ENCODE measurements at places on chromosomes 1 and 21.

DNA sequence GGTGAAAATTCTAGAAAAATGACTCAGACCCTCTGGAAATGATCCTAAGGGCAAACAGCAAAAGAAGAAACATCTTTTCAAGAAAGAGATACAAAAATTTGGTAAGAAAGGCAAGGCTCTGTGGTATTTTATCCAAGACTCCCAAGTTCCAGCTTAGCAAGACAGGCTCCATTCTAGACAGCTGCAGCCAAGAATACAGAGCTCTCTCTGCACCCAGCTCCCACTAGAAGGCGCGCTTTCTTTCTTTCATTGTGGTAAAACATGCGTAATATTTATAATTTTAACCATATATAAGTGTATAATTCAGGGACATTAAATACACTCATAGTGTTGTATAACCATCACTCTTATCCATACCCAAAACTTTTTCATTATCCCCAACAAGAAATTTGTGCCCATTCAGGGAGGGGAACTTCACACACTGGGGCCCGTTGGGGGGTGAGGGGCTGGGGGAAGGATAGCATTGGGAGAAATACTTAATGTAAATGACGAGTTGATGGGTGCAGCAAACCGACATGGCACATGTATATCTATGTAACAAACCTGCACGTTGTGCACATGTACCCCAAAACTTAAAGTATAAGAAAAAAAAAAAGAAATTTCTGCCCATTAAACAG is 2.2 kb upstream of the HFM1 start:
- DNase-seq: no peak

DNA sequence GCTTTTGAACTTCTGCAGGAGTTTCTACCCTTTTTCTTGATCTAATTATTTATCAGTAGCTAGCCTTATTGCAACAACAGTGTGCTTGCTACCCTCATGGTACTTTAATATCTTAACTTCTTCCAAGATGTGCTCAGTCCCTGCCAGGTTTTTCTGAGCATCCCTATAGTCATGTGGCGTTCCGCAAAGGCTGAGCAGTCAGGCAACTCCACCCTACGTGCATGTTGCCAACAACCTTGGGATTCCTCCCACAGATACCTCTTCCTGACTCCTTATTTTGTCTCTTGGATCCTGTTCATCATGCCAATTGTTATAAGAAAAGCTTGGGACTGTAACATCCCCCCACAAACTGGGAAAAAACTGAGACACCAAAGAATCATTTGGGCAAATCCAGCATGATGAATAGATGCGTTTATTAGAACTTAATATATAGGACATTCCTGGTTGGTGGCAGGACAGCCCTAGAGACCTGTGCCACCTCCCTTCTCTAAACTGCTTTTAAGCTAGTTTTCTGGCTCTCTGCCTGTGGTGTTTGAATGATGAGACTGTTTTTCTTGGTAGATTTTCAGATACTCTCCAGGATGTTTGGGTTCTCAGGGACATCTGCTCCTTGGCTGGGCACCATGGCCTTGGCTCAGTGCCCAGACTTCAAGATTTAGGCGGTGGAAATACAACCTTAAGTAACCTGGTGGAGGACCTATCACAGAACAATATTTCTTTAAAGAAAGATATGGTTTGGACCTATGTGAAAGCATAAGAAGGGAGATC is 27.1 kb upstream of the KCTD3 start:
- DNase-seq: peak; percentile 23

DNA sequence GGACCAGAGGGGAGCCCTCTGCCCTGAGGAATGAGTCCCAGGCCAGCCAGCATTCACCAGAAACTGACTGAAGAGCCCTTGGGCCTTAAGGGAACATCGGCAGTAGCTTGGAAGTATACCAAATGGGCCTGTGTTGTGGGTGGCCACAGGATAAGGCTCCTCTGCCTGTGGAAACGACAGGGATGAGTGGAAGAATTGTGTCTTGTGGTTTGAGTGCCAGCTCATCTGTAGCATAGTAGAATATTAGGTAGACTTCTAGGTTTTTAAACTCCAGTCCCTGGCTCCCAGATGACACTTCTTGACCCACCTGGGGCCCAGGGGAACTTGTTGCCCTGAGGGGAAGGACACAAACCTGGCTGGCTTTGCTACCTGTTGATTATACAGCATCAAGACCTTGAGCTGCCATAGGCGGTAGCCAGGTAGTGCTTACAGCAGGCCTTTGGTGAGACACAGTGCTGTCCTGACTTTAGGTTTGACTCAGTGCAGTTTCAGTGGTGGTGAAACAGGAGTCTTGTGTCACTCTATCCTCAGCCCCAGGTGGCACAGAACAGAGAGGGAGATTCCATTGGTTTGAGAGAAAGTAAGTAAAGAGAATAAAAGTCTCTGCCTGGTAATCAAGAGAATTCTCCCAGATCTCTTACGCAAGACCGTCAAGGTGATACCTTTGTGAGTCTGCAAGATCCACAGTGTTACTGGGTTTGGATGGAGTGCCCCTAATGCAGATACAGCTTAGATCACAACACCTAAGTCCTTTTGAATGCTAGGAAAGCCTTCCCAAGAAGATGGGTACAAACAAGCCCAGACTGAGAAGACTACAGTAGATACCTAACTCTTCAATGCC is 50.2 kb downstream of the RABGAP1L start:
- DNase-seq: no peak

DNA sequence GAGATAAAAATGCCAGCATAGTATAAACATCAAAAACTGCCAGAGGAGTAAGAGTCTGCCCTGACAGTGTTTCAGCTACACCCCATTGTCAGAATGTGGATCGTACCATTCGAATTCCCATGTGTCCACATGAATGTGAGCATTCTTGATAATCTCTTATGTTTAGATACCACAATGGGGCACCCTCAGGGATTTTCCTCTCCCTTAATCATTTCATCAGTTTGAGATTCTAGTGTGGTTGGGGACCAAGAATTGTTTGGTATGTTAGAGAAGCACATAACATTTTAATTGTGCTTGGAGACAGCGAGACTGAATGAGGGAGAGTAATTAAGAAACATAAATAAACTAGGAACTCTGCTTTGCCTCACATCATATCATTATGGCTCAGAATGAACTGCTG is 120.2 kb downstream of the ZC3H11B start:
- no peak for DNase-seq

DNA sequence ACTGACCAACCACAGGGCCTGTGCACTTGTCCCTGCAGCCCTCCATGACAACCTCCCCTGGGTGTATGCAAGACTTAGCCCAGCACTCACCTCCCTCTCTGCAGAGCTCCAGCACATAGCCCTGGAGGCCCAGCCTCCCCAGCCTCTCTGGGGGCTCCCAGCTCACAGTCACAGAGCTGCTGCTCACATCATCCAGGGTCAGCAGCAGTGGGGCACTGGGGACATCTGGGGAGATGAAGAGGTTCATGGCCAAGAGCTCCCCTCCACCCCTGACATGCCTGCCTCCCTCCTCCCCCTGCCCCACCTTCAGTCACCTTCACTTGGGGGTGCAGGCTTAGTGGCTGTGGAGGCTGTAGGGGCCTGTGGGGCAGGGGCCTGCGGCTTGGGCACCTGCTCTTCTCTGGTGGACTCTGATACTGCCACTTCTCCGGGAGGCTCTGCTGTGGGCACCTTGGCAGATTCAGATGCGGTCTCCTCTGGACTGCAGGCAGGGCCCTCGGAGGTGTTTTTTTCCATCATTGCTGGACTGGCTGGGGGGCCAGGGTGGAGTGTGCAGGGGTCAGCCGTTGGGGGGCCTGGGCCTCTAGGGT is at the start of gene MYBPH:
MYBPH (minus strand) TSS at position 590 of the 590 bp plus-strand sequence; CDS start at position 519, 71 bp downstream.
- DNase-seq: no peak

DNA sequence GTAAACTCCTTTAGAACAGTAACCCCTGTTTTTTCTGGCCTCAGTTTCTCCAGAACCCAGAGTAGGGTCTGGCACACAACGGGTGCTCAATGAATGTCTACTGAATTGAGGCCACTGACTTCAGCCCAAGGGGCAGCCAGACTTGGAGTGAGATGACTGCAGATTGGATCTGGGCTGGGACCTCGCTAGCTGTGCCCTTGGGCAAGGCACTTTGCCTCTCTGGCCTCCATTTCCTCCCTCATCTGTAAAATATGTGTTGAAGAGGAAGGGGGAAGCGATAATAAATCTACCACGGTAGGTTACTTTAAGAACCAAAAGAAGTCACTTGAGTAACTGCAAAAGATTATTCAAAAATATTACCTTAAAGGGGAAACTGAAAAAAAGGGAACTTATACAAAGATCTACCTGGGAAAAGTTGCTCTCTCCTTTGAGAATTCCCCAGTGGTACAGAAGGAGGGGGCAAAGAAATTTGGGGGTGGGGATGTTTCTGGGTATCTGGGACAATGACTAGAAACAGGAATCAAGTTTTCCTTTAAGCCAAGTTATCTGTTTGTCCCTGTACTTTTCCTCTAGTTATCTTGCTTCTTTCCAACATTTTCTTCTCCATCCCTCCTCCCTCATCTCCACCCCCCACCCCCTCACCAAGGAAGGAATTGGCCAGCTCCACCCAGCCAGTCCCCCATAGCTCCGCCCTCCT is 394 bp upstream of the GRHL3 start:
- DNase-seq: no peak

DNA sequence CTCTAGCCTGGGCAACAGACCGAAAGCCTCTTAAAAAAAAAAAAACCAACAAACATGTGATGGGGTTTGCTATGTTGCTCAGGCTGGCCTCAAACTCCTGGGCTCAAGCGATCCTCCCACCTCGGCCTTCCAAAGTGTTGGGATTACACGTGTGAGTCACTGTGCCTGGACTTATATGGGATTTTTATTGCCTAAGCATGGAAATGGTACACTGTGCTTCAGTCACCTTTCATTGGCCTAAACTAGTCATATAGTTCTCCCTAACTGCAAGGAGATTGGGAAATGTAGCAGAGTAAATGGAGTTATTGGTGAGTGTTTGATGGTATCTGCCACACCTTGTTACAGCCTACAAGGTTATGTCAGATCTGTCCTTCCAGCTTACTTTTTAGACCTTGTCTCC is 17.2 kb upstream of the MEF2D start:
- DNase-seq: no peak

GRCh38 chr1:202756391-202756790 is 46.1 kb upstream of the SYT2 start:
- DNase-seq: no peak

- DNase-seq: peak; percentile 56
Measured at GRCh38 chr1:165116732-165117131, 239.8 kb downstream of the LMX1A start.

- DNase-seq: no peak
Measured at GRCh38 chr1:25977801-25978200, 20.1 kb downstream of the PAFAH2 start.

GRCh38 chr1:23664837-23665795 is 26.5 kb upstream of the RPL11 start:
- no peak for DNase-seq

DNA sequence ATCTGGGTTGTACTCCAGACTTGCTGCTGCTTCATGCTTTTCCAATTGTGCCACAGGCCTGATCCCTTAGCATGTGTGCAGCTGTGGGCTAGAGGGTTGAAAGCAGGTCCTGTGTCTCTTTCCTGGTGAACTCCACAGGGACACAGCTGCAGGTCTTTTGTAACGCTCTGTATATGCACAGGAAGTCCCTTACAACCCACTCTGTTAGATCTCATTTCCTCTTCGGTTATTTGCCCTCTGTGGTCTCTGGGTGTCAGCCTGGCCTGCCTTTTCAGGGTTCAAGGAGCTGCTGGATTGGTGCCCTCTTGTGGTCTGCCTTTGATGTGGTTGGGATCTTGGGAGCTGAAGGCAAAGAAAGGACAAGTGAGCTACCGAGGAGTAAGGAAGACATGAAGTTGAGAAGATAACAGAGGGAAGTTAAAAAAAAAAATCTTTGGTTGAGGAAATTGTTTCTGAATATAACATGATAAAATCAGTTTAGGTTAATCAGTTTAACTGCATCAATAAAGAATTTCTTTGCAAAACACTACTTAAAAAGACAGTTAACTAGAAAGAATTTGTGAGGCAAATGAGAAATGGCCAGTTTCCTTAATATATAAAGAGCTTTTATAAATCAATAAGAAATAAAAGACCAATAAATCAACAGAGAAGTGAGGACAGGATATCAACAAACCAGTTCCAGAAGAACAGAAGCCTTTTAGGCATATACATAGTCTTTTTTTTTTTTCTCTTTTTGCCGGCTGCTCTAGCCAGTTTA is 44.1 kb downstream of the UCK2 start:
- DNase-seq: peak; percentile 54

GRCh38 chr1:31377364-31377863 is 4.5 kb upstream of the FABP3 start:
- DNase-seq: no peak

- DNase-seq: no peak
Measured at GRCh38 chr1:36836916-36837315, 197.4 kb downstream of the GRIK3 start.

- DNase-seq: no peak
Measured at GRCh38 chr1:82139751-82140468, 339.2 kb downstream of the ADGRL2 start.

DNA sequence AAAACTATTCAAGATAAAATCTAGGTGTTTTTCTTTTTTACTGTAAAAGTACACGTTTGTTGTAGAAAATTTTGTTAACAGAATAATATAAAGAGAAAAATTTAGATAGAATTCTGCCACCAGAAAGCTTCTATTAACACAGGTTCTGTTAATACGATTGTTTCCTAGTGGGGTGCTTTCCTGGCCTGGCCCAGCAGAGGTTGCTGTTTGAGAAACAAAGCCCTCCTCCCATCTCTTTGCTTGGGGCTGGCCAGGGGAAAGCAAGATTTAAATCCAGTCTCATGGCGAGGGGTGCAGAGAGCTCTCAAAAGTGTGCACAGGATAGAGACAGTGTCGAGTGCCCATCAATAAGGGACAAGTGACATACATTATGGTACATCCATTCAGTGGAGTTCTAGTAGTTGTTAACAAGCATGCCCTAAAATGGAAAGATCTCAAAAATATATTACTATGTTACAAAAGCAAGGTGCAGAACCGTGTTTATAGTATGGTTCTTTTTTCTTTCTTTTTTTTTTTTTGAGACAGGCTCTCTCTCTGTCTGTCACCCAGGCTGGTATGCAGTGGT is 14.6 kb upstream of the ACBD3 start:
- peak; percentile 9 for DNase-seq

GRCh38 chr1:150596095-150596892 is 16.9 kb upstream of the MCL1 start:
- peak; percentile 59 for DNase-seq

GRCh38 chr21:33914188-33914587 is 1.4 kb downstream of the ATP5PO start:
- no peak for DNase-seq

GRCh38 chr1:204731509-204731908 is 46.0 kb upstream of the LRRN2 start:
- DNase-seq: no peak

GRCh38 chr1:11358984-11359383 is 86.0 kb downstream of the UBIAD1 start:
- DNase-seq: no peak

DNA sequence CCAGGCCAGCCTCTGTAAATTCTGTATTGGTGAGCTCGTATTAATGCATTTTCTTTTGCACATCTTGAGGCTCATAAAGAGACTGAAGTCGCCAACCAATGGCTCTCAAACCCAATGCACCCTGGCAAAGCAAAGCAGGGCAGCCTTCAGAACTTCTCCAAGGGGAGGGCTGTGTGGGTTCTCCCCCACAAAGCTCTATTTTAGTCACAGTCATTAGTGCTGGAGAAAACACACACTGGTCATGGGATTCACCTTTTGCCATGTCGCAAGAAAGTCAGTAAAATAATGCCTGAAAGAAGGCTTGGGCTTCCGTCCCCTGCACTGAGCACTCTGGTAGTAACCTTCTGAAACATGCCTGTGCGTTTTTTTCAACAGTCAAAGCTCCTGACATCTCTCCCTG is 26.3 kb upstream of the ATF3 start:
- DNase-seq: no peak
